ENCODE measurements at places on chromosomes 2 and 18.

GRCh38 chr2:144414324-144414845, 105.5 kb downstream of the ZEB2 start:
- no peak for DNase-seq

DNA sequence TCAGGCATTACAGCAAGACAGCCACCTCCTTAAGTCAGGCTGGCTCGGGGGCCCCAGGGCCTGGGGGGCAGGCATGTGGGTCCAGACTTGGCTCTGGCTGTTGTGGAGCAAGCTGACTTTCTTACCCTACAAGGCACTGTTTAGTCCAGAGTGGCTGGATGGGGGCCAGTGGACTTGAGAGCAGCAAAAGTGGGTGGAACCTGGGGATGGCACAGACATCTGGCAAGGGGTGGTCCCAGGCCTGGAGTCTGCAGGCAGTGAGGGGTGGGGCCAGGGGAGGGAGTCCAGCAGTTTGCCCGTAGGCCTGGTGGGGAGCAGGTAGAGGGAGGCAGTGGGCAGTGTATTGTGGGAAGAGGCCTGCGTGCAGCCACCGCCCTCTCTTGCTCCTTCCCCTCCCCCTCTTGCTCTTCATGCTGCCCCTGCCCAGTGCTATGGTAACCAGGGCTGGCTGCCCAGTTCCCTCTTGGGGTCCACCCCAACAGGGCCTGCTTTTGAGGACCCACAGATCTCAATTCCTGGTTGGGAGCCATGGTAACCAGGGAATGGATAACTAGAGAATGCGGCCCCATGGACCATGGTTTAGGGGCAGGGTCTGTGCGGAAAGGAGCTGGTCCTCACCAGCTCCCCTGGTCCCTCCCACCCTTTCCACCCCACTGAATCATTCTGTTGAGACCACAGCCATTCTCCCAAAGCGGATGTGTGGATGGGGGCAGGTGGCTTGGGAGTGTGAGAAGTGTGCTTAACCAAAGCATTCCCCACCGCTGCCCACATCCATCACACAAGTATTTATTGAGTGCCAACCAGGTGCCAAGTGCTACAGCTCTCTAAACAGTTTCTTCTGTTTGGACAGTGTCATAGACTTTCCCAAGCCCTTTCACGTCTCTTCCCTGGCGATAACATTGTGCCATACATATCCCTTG, 19.3 kb downstream of the SPEG start:
- DNase-seq = no peak

DNA sequence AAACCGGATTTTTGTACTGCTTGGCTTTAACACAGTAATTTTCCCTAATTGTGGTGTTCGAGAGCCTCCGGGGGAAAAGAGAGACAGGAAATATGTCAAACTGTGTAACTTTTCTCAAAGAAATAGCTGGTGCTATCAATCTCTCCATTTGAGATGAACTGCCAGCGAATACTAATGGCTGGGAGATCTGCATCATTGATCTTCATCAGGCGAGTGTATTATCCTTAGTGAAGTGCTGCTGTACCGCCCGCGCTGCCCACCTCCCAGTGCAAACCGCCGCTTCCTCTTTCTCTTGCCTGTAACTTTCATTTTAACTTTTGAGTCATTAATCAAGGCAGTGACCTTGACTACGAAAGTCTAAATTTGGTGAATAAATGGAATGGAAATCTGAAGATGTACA, 246.1 kb upstream of the ST6GAL2 start:
- DNase-seq = no peak

- DNase-seq = no peak
These were observed 202.1 kb upstream of the HS6ST1 start for GRCh38 chr2:128520791-128521190.

GRCh38 chr2:54936766-54937165, 113.5 kb downstream of the RTN4 start:
- no peak for DNase-seq

DNA sequence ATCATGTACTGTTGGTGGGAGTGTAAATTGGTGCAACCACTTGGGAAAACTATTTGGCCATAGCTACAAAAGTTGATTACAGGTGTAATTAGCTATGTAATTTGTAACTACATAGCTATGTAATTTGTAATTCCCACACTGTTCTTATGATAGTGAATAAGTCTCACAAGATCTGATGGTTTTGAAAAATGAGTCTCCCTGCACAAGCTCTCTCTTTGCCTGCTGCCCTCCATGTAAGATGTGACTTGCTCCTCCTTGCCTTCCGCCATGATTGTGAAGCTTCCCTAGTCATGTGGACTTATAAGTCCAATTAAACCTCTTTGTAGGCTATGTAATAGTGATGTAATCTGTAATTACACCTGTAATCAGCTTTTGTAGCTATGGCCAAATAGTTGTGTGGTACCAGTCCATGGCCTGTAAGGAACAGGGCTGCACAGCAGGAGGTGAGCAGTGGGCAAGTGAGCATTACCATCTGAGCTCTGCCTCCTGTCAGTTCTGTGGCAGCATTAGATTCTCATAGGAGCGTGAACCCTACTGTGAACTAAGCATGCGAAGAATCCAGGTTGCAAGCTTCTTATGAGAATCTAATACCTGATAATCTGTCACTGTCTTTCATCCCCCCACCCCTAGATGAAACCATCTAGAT, 133.7 kb upstream of the COPS8 start:
- no peak for DNase-seq

- no peak for DNase-seq
These were observed 70.9 kb upstream of the LGALSL start for GRCh38 chr2:64383016-64383591.

Measured in mesothelial cell of epicardium (in vitro differentiated cells).